ENCODE measurements at places on chromosomes 16 and 17. TPM values are rescaled to one million over a fixed set of nuclear protein-coding genes. Genes with fewer than 3 reads are reported as not detected.

Gene ENGASE
- total RNA-seq: 56.4 TPM

Gene WSB1
- 282 TPM for total RNA-seq

Gene GDE1
- total RNA-seq: 81.5 TPM

DNA sequence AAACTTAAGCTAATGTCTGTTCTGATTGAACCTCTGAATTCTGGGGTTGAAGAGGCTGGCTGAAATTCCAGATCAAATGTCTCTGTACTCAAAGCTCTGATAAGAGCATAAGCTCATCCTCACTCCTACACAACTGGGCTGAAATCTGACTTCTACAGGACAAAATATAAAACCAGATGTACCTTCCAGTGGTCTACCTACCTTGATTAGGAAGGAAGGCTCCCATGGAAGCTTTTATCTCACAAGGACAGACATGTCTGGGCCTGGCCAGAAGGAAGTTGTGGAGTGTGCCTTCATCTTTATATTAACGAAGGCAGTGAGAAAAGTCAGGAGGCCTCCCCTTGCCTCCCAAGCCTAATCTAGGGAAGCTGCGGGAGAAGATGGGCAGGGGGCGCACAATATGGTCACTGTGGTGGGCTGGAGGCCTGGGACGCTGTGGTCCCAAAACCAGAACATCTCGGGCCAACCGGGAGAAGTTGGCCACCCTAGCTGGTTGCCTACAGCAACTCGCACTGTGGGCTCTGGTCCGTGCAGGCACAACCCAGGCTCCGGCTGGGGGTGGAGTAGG, 55.6 kb upstream of the LRRC37A3 start:
- DNase-seq: no peak

DNA sequence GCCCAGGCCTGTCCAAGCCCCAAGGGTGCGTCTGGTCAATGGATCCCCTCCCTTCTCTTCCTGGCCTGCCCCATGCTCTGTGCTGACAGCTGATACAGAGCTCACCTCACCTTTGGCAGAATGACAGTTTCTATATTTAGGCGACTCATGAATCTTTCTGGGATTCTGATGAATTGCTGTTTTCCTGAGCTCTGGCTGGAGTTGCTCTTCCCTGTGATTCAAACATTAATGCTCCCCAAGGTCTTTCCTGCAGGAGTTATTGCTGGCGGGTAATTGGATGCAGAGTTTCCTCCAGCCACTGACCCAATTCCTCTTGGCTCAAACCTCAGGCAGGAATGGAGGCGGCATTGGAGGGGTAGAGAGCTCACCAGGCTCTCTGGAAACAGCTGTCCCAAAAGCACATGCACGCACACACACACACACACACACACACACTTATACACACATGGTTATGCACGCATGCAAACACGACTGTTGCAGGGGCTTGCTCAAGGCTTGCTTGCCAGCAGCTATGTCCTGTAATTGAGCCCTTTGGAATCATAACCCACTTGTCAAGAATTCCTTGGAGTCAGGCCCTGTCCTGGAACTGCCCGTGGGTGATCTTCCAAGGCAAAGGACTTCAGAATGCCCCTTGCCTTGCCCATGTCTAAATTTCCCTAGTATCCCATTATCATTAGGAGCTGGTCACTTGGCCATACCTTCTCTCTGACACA, 128.8 kb downstream of the ASIC2 start:
- no peak for DNase-seq

GRCh38 chr17:27299384-27300049, 5.6 kb downstream of the WSB1 start:
- DNase-seq: no peak

DNA sequence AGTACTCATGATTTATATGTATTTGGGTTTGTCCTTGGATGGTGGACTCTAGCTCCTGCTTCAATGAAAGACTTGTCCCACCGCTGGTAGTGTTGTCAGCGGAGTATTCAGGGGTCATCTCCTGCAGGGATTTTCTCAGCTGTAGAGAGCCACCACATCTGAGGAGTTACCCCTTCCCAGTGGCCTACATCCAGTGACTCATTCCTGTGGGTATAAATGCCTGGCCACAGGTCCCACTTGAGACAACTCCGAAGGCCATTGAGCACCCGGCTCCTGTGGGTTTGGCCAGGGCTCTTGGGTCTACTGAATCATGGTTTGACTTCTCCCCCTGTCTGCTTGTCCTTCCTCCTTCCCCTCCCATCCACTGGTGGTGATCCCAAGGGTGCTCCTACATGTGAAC, 34.6 kb upstream of the WSB1 start:
- DNase-seq: no peak

DNA sequence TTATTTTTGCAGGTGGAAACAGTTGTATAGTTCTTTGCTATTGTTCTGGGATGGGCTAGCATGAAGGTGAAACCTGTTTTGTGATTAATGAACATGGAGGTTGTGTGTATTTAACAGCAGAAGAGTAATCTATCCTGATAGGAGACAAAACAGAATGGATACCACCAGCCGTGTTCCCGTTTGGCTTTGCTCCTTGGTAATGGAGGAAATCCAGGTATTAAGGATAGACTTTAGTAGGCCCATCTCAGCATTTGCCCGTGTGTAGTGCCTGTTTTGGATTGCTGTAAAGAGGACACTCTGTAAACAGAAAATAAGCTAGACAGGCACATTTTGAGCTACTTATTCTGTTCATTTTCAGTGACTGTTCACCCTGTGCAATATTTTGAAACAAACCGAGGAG, 215.1 kb downstream of the RBFOX1 start:
- DNase-seq: no peak

Measured in lower lobe of right lung (tissue), 2 donors.